GM20000 (cell line): ENCODE measurements at places on chromosomes 2 and 18.

GRCh38 chr2:224136396-224136795 is 97.3 kb upstream of the SERPINE2 start:
- DNase-seq, result no peak

- DNase-seq, result no peak
Measured at GRCh38 chr18:34061226-34061625, 163.5 kb downstream of the NOL4 start.

- DNase-seq, result no peak
Measured at GRCh38 chr2:196594158-196594557, 45.4 kb upstream of the CCDC150 start.

- no peak for DNase-seq
Measured at GRCh38 chr2:219782737-219783348, 155.4 kb downstream of the SLC4A3 start.

DNA sequence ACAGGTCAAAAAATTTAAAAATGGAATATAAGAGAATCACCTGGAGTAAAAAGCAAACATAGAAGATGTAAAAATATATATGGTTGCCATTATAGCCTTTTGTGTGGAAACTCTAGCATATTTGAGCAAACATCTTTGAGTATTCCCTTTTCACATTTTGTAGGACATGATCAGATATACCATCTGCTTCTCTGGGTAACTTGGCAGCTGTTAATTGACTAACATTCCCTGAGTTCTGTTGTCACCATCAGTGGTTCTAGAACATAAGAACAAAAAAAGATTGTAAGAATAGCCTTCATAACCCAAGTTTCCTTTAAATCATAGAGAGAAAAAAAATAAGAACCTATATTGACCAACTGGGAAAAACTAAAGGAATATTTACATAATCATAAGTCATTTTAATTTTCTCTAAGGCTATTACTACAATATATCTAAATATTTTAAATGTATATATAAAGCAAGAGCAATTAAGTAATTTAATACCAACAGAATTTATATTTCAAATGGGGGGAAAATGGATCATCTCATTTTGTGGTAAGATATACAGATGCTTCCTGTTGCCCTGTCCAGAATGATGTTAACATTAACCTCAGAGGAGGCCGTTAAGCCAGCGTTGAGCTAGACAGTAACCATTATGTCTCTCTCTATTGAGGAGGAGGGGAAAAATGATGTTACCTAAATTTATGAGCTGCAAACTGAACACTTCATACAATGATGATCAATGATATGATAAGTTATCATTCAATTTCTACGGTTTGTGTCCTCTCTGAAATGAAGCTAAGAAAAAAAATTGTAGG is 9.8 kb upstream of the INO80D start:
- DNase-seq, result no peak

DNA sequence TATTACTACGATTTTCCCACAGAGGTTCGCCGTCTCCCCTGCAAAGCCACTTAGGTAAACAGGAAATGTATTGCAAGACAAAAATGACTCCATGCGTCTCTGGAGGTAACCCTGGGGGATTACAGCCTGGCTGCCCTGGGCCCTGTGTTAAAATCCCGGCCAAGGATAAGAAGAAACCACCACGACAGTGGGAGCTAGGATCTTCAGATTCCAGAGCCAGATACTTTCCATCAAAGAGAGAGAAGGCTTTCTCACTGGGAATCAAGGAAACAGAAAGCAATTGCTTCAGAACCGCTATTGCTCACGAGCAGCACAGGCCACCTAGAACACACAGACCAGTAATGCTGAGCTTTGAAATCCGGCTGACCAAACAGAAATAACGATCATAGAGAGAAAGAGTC is 97.9 kb upstream of the ZNF516 start:
- no peak for DNase-seq

DNA sequence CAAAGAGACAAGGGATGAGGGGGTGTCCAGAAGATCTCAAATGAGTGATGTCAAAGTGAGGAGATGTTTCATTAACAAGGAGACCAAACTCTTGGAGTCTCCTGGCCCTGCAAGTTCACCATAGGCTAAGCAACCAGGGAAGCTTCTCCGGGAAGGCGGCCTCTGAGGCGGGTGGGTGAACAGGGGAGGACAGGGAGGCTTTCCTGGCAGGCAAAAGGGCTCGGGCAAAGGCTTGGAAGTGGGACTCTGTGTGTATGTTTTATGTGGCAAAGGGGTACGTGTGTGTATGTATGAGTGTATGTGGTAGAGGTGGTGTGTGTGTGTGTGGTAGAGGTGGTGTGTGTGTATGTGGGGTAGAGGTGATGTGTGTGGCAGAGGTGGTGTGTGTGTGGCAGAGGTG is 163.9 kb downstream of the DYSF start:
- no peak for DNase-seq

DNA sequence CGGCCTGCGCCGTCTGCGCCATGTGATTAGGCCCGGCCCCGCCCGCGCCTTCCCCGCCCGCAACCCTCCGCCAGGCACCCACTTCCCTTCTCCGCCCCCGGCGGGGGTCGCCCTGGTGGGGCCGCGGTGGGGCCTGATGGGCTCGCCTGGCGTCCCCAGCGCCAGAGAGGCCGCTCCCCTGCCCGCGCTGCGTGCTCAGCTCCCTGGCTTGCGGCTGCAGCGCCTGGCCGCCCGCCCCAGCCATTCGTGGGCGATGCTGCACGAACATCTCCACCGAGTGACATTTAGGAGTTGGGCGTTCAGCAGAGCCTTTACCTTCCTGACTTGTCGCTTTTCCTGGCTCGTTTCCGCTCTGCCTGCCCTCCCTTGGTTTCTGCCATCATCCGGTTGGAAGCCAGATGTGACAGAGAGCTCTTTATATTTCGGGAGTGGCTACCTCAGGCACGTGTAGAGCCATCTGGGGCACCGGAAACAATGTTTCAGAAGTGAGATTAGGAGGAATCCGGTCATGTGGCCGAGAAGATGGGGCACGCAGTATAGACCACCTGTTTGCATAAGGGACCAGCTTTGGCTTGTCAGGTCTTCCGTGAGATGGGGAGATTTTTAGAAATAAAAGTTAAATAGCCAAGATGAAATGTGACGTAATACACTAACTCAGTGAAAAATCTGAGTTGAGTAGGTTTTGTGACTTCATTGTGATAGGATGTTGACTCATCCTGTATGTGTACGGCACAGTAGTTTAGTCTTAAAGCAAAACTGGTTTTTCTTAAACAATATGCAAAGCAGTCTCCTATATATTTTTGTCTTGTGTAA is 1.2 kb downstream of the GLS start:
- DNase-seq, result peak; percentile 57

DNA sequence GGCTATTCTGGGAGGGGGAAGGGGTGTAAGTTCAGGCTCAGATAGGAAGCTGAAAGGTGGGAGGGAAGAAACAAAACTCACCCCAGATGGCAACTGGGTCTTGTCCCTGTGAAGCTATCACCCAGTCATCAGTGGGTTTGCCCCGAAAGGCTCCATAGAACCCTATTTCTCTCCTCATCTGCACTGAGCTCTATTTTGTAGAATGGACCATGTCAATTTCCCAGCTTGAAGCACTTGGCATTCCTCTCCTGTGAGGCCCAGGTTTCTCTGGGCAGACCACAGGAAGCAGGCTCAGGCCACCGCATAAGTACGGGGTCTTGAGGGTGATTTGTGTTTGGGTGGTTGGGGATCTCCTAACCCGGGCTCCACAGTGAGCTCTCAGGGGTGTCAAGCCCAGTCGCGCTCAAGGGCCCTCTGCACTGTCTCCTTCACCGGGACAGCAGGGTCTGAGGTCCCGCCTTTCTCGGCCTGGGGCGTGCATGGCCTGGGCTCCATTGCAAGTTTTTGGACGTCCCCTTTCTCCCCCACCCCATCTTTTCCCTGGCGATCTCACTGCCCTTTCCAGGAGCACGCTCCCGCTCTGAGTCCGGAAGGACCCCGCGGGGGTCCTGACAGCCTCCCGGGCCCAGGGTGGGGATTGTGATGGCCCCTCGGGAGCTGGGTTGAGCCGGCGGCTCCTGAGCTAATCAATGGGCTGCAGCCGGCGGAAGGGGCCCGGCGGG is 27.3 kb upstream of the NOTO start:
- no peak for DNase-seq

DNA sequence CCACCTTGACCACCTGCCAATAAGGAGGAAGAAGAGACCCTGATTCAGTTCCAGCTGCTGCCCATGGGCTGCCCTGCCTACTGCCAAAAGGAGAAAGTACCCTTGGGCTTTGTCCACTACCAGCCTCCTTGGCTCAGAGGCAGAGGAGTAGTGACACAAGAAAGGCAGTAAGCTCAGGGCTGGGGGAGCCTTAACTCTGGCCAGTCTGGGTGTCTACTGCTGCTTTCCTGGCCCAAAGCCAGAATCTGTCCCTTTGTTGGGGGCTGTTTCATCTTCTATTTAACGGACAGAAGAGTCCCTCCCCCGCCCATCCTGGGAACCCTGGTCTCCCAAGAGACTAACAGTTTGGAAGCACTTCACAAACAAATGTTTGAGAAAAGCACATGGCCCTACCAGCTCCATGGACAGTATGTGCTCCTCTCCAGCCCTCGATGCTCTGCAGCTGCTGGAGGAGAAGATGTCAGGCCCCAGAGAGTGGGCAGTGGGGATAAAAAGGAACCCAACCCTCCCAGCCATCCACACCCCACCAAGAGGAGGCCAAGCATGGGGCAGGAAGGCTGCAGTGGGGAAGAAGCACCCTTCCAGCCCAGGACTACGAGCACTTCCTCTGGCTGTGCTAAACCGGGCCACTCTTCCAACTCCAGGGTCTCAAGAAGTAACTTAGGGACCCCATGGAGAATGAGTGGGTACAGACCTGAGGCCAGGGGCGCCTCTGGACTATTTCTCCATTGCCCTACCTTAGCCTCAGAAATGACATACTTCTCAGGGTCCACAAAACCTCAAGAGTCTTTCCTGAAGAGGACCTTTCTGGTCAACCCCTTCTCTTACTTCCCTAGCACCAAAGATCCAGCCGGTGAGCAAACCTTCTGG is 1.2 kb downstream of the ATG9A start:
- DNase-seq, result peak; percentile 23

DNA sequence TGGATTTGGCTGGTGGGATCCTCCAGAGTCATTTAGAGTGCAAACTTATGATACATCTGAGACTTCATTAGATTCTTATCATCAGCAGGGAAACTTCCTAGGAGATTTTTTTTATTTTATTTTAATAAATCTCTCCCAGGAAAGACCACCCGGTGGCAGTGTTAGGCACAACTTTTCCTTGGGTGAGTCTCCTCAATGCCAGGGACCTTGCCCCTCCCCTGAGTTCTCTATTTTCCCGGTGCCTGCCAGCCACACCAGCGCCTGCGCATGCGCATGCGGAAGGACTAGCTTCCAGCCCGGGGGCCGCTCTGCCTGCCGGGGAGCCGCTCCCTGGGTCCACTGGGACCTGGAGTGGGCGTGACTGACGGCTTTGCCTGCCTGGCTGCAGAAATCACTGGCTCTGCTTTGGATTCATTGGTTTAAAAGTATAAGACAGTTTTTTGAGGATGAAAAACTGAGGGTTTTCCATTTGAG is 86.6 kb downstream of the TMEM182 start:
- DNase-seq, result peak; percentile 12

DNA sequence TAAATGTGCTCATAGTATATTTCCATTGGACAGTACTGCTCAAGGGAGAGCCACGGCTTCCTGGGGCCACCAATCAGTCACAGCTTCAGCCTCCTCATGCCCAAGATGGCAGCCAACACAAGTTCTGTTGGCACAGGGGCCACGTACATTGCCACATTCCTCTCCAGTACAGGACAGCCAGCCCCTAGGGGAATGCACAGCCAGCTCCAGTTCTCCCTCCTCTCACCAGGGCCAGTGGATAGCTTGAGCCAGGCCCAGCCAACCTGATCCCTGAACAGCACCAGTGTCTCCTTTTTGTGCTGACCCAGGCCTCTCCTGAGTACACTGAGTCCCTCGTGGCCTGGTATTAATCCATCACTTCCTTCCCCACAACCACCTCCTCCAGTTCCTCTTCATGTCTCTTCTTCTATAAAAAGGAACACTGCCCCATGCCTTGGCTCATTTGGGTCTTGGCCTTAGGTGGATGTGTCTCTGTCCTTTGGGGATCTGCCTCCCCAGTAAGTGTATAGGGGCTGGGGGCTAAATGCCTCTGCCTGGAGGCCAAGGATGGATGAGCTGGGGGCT is 168.7 kb downstream of the TNS1 start:
- no peak for DNase-seq

DNA sequence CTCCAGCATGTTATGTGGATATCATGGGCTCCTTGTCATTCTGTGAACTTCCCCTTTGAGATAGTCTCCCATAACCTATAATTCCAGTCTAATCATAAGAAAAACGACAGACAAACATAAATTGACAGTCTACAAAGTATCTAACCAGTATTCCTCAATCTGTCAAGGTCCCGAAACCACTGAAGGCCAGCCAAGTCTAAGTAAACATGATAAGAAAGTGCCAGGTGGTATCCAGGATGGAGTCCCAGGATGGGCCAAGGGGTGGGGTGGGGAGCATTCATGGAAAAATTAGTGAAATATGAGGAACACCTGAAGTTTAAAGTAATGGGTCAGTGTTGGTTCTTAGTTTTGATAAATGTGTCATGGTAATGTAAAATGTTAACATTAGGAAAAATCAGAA is 355.5 kb downstream of the DPP10 start:
- no peak for DNase-seq

GRCh38 chr18:55856229-55856628 is 268.2 kb upstream of the TCF4 start:
- no peak for DNase-seq

DNA sequence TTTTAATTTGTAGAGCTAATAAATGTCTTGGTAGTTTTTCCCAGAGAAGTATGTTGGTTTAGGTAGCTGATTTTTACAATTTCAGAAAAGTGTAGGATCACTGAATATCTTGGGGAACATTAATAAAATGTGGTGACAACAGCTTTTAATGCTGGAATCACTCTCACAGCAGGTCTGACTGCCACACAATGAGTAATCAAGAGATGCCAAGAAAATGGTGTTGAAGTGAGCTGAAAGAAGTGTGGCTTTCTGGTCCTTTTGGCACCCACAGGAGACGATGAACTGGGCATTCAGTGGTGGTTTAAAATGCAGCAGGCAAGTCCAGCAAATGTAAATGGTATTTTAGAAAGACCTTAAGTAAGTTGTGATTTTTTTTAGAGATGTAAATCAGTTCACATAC is 175.8 kb downstream of the CBLN2 start:
- DNase-seq, result no peak

- DNase-seq, result peak; percentile 76
Measured at GRCh38 chr2:197378494-197379307, 56.1 kb downstream of the SF3B1 start.

- no peak for DNase-seq
Measured at GRCh38 chr18:6929370-6930102, 188.1 kb downstream of the LAMA1 start.

- DNase-seq, result no peak
Measured at GRCh38 chr2:81894451-81894990, 1590.0 kb upstream of the LRRTM1 start.

- no peak for DNase-seq
Measured at GRCh38 chr2:96427917-96428316, 77.2 kb downstream of the NEURL3 start.

DNA sequence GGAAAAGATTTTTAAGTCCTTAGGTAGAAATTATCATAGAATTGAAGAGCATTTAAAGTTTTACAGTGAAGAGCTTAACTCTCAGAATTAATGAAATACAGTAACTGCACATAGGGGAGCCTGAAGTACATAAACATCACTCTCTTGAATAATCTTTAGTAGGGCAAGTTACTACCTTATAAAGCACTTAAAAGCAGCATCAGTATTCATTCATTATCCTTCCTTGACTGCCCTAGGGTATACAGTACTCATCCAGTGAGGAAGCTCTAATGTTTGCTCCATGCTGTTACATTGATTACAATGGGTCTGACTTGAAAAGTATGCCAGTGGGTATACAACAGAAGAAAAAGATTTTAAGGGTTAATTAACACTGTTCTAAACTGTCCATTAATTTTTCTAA is 66.5 kb downstream of the ATF2 start:
- no peak for DNase-seq

- DNase-seq, result no peak
Measured at GRCh38 chr2:119259296-119259860, 35.7 kb downstream of the STEAP3 start.
